ENCODE measurements at places on chromosomes 12 and 14. TPM values are rescaled to one million over a fixed set of nuclear protein-coding genes. Genes with fewer than 3 reads are reported as not detected.

- peak; percentile 39 for DNase-seq
Observed at GRCh38 chr14:64971943-64972791, at the start of gene RAB15. RAB15 (minus strand) TSS chr14:64972336; CDS start chr14:64972076, 260 bp downstream.

DNA sequence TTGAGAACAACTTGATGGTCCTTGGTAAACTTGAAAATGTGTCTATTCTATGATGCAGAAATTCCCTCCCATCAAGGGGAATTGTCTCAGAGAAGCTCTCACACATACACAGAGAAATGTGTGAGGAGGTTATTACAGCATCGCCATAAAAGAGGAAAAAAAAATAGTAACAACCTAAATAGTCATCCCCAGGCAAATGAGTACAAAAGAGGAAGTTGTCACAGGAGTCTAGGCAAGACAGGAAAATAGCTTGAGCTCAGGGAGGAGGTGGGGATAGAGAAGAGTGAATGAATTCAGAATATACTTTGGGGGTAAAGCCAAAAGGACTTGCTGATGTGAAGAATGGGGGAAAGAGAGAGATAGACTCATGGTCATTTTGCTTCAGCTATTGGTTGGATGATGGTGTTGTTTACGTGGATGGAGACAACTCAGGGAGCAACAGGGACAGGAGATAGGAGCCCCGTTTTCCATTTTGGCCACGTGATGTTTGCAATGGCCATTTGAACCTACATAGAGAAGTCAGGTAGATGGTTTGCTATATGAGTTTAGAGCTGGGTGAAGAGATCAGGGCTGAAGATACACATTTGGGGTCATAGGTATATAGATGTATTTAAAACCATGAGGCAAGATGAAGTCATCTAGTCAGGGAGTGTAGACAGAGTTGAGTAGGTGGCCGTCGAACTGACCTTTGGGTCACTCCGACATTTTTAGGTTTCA, 20.3 kb downstream of the LRRC74A start:
- DNase-seq = no peak

GRCh38 chr12:108175310-108175709, 46.2 kb downstream of the WSCD2 start:
- no peak for DNase-seq

DNA sequence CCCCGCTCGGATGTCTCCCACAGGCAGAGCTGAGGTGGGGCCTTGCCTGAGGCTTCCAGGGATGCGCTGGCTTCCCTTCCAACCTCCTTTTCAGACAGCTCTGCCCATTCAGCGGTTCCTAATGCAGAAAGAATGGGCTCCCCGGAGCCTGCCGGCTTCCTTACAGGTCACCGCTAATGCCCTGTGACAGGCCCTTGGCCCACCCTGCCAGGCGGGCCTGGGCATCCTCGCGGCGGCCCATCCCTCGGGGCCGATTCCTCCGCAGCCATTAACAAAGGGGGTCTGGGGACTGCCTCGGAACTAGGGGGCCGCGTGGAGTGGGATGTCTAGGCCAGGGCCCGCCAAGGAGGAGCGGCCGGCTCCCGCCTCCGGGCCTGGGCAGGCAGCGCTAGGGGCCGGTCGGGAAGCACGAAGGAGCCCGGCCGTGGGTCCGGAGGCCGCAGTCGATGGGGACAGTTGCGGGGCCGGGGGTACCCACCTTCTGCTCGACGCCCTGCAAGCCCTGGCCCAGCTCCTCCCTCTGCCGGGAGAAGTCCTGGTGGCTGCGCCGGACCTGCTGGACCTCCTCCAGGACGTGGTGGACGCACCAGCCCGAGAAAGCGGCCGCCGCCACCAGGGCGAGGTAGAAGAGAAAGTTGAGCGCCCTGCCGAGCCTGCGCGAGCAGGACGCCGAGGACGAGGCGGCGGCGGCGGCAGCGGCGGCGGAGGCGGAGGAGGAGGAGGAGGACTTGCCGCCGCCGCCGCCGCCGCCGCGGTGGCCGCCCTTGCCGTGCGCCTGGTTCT, 738 bp downstream of the CKAP4 start:
- peak; percentile 53 for DNase-seq

GRCh38 chr12:79841878-79842265, 93.0 kb downstream of the PPP1R12A start:
- no peak for DNase-seq

DNA sequence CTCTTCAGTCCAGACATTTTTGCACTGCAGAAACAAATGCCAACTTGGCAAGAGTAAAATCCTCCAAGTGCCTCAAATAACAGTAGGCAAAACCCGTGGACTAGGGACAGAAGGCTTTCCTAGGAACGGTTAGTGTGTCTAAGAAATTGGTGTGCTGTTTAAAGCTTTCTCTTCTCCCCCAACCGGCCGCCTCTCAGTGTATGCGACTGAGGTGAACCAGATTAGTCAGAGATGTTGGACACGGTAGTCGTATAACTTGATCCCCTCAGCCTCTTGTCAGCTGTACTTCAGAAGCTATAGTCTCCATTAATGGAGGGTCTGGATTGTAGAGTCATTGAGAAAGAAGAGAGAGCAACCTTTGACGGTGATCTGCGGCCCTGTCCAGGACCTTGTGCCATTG, 21.7 kb downstream of the PPFIBP1 start:
- no peak for DNase-seq

DNA sequence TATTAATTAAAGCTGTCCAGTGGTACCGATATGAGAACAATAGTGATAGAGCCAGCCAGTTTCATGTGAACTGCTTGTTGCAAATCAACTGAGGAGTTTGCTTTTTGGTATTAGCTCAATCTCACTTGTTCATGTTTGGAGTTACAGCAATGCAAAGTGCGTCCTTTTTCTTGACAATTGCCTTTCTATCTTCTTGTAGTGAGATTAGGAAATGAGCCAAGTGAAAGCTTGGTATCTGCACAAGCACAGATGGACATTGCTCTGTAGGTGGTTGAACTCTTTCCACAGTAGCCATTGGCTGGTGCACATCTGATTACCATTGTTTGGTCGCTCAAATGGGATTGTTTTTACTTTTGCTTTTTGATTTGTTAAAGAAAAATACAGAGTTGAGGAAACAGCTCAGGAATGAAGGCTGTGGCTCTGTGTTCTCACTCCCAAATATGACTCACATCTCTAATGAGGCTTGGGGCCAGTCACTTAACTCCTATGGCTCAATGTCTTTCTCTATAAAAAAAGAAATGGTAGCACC, 241.4 kb downstream of the BMP4 start:
- no peak for DNase-seq

- peak; percentile 89 for DNase-seq
Observed at GRCh38 chr14:100065942-100066574, 836 bp downstream of the EVL start.

DNA sequence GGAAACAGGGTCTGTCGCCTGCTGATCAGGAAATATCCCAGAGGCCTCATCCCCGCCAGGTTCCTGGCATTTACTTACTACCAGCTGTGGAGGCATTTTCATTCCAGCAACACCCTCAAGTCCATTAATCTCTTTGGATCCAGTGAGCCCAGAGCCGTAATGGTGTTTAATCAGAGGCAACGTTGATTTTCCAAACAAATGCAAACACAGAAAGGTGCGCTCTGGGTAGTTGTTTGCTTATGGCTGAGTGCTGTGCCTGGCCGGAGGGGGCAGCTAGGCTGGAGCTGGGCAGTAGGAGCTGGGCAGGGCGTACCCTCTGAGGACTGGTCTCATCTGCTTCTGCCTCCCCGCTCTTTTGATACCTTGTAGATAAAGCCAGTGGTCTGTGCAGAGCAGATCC, 110.6 kb downstream of the ADCK1 start:
- no peak for DNase-seq

The SINHCAF gene
- total RNA-seq = 91.3 TPM

The RAB5B gene
- 56.9 TPM for total RNA-seq

The SMOC1 gene
- total RNA-seq = not detected

Measured in activated CD4-positive, alpha-beta T cell treated with anti-CD3 and anti-CD28 coated beads, Interleukin-2, amount 10 ng/mL, durations not matched to agents 7 days and 5 days (primary cell).